Bone marrow (tissue), 2 donors: ENCODE measurements at places on chromosomes 16 and 17.

GRCh38 chr17:83173914-83174361 is 94.5 kb downstream of the METRNL start:
- no peak for DNase-seq

- DNase-seq = no peak
Observed at GRCh38 chr17:16953347-16953746, 18.6 kb downstream of the TNFRSF13B start.

DNA sequence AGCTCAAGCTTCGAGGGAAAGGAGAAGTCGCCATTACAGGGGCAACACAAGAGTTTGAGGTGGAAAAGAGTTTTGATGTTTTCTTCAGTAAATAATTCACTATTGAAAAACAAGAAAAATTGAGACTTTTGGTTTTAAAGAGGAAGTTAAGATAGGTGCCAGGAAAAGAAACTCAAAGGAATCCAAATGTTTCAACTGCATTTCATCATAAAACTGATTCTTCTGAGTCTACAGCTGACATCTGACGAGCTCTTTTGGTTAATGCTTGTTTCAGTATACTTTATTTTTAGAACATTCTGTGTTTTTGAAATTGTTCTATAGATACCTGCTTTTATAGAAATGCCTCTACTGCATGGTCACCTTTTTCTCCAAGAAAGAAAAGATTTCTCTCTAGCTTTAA is 54.0 kb downstream of the ERN1 start:
- DNase-seq = no peak

DNA sequence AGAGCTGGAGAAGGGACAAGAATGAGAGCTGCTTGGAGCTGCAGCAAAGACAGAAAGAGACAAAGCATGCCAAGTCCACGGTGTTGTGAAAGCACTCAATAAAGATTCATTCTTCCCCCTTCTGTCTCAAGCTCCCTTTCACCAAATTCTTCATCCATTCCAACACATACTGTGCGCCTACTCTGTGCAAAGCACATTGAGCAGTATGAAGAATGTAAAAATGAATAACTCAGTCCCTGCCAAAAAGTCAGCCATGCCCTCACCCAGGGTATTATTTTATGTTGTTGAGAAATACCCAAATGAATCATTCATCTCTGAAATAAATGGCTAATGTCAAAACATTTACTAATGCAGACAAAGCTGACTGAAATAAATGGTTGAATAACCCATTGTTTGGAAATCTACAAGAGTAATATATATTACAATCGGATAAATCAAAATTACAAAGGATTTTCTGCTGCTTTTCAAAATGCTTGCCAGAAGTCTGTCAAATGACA is 282.9 kb upstream of the IRX5 start:
- no peak for DNase-seq

DNA sequence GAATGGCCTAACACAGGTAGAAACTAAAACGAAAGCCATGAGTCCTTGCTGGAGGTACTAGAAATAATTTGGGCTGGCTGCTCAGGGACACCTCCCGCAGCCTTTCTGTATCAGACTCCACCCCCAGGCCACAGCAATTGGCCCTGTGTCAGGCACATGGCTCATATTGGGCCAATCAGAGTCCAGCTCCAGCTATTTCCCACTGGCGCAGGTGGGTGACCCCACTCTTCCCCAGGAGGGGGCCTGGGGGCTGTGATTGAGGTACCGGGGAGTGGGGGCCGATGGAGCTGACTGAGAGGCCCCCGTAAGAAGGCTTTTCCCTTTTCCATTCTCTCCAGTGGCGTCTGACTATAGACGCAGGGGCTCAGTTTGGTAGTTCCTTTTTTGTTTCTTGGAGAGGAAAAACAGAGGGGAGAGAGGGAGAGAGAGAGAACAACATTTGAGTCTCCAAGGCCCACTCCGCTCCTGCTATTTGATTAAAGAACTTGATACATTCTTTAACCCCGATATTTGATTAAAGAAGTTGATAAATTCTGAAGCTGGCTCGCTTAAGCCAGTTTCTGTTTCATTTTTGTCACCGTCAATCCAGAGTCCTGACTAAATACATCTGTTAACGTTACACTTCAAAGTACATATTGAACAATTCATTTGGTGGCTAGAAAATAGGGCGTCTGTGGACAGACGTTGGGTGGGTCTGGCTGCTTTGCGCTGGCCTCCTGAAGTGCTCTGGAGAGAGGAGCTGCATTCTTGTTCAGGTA is 26.3 kb downstream of the FOXL1 start:
- DNase-seq = no peak

DNA sequence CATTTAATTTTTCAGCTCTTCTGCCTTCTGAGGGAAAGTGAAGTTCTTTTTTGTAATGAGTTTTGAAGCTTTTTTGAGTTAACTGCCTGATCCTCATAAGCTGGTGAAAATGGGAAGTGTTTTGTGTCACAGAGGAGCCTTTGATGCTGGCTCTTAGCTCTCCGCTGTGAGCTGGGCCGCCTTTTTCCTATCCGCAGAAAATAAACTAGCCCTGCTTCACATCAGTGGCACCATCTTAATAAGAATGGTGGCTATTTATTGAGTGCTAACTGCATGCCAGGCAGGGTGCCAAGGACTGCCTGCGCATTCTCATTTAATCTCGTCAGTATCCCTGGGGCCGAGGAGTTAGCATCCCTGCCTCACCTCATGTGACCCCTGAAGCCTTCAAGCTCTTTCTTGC is 309.0 kb downstream of the CPPED1 start:
- DNase-seq = no peak

DNA sequence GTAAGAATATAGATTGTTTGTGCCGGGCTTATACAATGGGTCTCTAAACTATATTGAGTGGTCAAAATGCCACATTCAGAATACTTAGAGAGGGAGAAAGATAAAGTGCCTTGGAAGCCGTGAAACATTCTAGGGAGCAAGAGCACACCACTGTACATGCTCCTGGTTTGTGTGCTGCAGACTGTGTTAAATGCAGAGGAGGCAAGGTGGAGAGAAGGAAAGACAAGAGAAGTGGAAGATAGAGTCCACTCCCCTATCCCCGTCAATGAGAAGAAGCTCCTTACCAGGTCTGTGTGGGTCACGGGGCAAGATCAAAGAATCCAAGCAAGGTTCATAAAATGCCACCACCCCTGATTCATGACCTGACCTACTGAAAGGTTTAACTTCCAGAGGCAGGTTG is 267.1 kb upstream of the TBX2 start:
- no peak for DNase-seq

DNA sequence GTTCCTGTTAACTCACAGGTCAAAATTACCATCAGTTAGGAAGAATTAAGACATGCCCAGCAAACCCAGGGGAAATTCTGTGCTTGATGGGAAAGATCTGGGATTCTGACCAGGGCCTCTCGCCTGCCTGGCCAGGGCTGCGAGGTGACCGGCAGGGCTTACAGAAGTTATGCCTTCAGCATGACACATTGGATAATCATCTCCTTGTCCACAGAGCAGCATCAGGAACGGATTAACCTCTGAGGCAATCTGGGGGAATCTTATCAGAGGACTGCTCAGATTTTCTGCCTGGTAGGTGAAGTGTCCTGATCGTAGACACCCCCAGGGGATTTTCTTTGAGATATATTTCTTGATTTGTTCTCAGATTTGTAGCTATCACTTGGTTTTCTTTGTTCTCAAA is 172.5 kb downstream of the HS3ST3A1 start:
- no peak for DNase-seq

- DNase-seq = no peak
Observed at GRCh38 chr17:49681106-49681979, 3.4 kb upstream of the SPOP start.

DNA sequence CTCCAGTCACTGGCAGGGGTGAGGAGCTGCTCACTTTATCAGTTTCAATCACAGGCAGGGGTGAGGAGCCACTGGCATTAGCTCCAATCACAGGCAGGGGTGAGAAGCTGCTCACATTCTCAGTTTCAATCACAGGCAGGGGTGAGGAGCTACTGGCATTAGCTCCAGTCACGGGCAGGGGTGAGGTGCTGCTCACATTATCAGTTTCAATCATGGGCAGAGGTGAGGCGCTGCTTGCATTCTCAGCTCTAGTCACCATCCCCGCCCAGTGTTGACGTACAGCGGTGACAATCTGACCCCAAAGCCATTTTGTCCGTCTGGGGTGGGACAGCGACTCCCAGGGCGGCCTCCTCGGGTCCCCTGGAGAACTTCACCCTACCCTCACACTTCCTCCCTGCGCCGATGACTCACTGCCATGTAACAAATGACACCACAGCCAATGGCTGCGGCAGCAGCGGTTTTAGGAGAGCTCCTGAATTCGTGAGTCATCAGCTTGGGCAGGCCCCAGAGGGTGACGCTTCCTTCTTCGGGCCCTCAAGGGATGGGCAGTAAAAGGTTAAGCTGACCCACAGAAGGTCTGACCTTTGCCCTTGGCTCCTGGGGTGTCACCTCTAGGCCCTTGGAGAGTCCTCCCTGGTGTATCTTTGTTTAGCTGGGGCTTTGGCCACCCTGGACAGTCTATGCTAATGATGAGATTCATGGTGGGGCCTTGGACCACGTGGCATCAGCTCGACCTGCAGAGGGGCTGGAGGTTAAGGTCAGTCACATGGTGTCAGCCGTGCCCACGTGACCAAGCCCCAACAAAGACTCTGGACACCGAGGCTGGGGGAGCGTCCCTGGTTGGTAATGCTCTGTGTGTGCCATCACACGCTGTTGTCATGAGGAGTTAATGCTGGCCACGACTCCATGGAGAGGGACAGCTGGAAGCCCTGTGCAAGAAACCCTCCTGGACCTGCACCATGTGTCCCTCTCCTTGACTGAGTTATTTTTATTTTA is 171.7 kb downstream of the C16orf95 start:
- DNase-seq = no peak

DNA sequence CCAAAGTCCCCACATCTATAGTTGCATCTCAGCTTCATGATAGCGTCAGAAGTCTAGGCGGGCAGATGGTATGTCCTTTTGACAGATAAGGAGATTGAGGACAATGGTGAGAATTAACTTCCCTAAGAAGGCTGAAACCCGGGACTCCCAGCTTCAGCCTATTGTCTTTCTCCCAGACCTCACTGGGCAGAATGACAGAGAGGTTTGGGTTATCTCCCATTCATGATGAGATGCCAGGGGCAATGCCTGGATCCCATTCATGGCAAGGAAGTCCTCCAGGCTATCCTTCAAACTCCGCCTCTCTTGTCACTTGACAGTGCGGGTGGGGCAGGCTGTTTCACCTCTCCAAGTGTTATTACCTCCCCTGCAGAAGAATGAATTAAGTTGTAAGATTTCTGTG is 100.3 kb downstream of the IRX5 start:
- DNase-seq = no peak

DNA sequence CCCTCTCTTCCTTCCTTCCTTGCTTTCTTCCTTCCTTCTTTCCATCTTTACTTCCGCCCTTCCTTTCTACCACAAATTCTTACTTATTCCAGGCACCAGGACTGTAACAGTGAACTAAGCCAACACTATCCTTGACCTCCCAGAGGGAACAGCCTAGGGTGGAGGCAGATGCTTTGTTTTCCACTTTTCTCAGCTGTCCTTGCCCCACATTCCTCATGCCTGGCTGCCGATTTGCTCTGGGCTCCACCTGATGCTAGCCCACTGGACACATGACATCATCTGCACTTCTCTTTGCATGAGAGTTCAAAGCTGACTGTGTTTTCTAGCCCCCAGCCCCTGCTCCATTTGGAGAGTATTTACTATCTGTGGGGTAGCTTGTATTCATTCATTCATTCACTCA is 283.0 kb downstream of the MAF start:
- no peak for DNase-seq

GRCh38 chr17:70871180-70871818 is 702.0 kb downstream of the KCNJ2 start:
- no peak for DNase-seq

DNA sequence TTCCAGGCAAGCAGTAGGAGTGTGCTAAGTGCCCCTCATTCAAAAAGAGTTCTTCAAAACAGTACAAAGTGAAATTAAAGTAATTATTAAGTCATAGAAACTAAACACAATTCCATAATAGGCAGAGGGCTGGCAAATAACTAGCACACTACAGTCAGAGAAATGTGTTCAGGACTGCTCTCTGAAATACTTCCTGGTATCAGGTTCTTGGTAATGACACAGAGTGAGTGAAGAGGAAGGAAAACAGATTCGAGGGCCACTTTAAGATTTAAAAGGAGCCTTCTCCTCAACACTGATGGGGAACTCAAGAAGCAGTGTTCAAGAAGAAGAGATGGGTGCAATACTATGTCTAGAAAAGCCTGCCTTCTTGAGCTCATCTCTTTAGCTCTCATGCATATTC is 139.2 kb downstream of the TOX3 start:
- DNase-seq = no peak

- DNase-seq = no peak
Observed at GRCh38 chr17:77803726-77804125, 154.8 kb upstream of the TNRC6C start.

DNA sequence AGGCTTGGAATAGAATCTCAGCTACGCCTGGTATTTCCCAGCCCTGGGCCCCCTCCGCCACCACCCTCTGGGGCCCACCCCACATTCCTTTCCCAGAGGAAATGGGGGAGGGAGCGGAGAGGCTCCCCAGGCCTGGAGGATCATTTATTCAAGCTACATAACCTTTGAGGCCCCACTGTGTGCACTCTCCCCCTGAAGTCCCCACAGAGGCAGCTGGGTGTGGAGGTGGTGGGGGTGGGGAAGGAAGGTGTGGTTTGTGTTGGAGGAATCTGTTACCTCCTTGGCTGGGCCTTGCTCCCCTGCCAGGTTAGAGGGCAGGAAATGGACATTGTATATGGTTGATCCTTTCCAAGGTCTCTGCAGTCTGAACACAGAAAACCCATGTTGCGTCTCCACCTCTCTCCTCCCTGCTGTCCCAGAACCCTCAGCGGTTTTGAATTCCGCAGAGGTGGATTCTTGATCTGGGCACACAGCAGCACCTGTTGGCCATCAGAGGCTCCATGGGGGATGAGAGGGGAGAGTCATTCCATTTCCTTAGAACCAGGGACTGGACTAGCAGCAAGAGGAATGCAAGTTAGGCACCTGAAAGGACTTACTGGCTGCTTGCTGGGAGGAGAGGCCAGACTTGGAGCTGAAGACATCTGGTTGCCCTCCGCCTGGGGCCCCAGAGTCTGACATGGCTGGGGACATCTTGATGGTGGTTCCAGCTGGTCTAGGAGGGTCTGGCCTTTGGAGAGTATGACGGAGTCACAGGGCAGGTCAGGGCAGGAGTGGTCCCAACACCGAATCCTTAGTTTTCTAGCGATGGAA is 23.0 kb downstream of the ARHGAP23 start:
- no peak for DNase-seq

DNA sequence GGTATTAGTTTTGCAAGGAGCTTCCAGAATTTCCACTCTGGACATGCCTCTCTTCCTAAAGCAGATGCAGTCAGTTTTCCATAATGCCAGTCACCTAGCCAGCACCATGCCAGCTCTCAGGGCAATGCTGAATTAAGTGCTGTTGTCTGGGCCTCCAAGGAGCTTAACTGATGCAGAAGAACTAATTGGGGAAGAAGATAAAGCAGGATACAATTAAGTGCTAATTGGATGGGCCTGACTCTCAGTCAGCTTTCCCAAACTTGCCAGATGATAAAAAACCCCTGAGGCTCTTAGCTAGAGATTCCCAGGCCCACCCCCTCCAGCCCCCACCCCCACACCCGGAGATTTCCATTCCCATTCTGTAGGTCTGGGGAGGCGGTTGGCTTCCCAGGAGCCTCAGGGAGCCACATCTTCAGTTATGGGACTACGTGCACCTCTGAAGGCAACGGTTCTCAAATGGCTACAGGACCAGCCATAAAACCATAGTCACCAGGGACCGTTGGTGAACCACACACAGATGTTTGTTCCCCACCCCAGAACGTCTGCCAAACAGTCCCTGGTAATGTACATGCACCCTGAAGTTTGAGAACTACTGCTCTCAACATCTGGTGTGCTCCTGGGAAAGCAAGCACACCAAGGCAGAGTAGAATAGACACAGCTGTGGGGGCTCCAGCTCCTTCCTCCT is 499.1 kb upstream of the CDH5 start:
- DNase-seq = no peak
